ENCODE measurements at places on chromosomes 5 and 9.

GRCh38 chr9:121399126-121399882 is 29.3 kb upstream of the STOM start:
- no peak for DNase-seq

GRCh38 chr5:81017320-81017719 is 57.2 kb downstream of the RASGRF2 start:
- DNase-seq, result no peak

GRCh38 chr9:135994501-135995192 is 33.5 kb upstream of the UBAC1 start:
- DNase-seq, result no peak

DNA sequence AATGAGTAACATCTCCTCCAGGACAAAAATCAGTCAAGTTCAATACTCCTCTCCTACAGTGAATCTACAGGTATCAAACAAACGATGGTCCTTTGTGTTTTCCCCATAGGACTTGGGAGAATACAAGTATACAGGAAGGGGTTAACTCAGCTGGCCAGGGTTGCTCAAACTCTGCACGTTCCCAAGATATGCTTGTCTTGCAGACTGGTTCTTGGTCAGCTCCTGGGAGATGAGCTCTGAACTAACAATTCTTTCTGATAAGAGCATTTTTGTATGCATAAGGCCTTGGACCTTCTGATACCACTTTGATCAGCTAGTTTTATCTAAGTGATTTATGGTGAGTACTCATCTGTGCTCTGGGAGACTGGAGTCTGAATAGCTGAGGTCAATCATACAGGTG is 42.1 kb downstream of the LOX start:
- no peak for DNase-seq

- DNase-seq, result no peak
Observed at GRCh38 chr9:38274800-38275199, 117.7 kb upstream of the ALDH1B1 start.

DNA sequence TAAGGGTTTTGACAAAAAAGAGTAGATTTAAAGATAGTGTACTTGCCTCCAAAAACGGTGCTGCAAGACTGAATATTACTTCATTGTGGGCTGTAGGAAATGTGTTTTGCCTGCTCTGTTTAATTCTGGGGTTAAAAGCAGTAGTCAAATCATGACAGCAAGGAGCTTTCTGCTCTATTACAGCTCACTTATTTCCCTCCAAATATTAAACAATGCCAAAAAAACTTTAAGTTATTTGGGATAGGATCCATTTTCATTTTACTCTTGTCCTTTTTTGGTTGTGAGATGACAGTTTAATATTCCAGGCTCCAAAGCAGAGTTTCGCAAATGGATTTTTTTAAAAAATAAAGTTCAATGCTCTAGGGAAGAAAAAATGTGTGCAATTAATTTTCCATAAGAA is 340.4 kb upstream of the RGMB start:
- DNase-seq, result no peak

GRCh38 chr5:55364537-55365055 is 56.8 kb downstream of the MTREX start:
- DNase-seq, result no peak

- DNase-seq, result no peak
Observed at GRCh38 chr5:147170603-147171002, 64.2 kb upstream of the STK32A start.

- no peak for DNase-seq
Observed at GRCh38 chr5:181263633-181264032, 2.7 kb upstream of the TRIM52 start.

GRCh38 chr5:68478301-68479095 is 262.9 kb downstream of the PIK3R1 start:
- no peak for DNase-seq

DNA sequence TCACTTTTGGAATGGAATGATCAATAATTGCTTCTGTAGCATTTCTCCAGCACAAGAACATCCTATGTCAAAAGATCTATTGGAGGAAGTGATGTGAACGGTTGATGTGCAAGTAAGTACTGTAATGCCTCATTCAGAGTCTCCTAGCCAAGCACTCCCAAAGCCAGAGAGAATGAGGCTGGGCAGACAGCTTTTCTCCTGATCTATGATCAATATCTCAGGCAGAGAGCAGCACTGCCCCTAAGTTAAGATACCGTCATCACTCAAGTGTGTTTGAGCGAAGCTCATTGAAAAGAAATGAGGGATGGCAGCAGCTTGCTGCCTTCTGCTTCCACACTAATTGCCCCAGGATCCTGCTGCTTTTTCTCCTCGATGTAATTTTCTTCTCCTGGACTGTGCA is 324.1 kb upstream of the GRAMD2B start:
- no peak for DNase-seq

DNA sequence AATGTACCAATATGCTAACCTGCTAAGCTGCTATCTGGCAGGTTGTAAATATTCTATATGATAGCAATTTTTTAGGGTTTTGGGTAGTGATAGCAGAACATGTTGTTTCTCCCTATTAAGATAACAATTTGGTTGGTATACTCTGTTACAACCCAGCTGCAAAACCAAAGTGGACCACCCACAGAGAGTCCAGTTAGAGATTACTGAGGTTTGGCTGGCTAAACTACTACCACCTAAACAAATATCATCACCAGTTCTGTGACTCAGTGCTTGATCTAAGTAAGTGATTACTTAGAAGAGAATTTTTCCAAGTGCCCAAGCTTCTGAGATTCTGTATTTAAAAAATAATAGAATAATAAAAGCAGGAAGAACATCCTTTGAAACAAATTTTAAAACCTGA is 72.3 kb downstream of the XRCC4 start:
- no peak for DNase-seq

All from RKO (cell line).